ENCODE measurements at places on chromosomes 16 and 17.

DNA sequence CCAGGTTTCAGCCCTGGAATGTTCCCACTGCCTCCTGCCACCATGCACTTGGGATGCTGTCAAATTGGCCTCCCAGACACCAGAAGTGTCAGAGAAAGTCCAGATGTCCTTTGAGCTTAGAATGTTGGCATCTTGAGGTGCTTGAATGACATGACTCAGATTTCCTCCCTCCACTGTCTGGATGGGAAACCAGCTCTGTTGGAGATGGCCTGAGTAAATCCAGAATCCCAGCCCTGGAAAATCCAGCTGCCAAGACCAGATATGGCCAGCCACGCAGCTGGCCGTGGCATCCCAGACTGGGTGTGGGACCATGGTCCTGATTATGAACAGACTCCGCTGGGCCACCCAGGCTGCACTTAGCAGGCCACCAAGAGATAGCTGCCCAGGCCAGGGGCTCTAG lies 57.0 kb upstream of the CLEC3A start:
- DNase-seq: no peak

- no peak for DNase-seq
These were observed 8.9 kb upstream of the ULK2 start for GRCh38 chr17:19876529-19877161.

DNA sequence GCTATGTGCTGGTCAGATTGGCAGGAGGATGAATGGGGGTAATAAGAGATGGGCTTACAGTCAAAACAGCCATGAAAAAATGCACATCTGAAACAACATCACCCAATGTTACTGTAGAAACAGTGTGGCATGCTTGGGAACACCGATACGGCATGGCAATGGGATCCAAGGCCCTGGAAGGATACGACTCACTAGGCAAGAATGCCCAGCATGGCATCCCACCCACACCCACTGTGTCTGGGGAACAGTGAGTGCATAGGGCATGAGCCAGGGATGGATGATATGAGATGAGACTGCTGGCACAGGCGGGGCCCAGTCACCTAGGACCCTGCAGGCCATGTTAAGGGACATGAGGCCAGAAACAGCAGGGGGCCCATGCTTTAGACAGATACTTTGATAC lies 11.5 kb downstream of the TRIM25 start:
- DNase-seq: no peak

GRCh38 chr16:31487720-31488467 lies 5.0 kb downstream of the SLC5A2 start:
- peak; percentile 44 for DNase-seq

DNA sequence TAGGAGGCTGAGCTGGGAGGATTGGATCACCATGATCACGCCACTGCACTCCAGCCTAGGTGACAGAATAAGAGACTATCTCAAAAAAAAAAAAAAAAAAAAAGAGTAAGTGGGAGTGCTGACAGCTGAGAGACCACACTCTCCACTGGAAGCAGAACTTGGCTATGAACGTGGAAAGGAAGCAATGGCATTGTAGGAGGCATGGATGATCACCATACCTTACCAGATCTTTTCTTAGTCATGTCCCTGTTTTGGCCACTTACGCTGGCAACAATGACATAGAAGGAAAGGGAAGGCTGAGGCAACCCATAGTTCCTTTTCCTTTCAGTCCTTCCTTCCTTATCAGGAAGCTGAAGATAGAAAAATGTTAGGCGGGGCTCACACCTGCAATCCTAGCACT lies 3.7 kb upstream of the ATP1B2 start:
- DNase-seq: no peak

DNA sequence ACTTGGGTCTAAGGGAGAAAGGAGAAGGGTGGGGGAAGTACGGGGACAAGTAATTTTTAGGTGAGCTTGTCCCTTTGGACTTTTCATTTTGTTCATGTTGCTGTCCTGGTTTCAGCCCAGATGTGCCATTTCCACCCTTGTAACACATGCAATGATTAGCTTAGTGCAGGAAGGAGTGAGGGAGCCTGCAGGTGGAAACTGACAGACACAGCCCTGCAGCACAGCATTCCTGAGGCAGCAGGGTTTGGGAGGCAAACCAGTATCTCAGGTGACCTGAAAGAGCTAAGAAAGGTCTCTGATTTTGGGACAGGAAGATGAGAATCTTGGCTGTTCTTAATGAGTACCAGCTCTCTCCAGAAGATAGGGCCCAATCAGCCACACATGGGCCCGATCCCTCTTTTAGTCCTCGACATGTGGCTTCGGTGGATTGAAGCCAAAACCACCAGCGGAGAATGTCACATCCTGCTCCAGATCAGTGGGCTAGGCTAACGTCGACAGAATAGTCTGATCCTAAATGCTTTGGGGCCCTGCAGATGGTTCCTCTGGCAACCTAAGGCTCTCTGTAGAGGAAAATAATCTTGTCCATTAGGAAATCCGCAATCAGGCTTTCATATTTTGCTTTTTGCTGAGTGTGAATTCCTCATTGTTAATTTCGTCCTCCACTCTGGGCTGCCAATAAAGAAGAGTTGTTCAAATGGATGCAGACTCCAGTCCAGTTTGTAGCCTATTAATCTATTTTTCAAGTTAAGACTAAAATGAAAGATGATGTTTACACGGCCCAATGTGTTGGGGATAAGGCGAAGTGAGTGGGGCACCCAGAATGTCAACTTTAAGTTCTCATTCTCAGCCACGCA lies 3.8 kb upstream of the RNF157 start:
- no peak for DNase-seq

DNA sequence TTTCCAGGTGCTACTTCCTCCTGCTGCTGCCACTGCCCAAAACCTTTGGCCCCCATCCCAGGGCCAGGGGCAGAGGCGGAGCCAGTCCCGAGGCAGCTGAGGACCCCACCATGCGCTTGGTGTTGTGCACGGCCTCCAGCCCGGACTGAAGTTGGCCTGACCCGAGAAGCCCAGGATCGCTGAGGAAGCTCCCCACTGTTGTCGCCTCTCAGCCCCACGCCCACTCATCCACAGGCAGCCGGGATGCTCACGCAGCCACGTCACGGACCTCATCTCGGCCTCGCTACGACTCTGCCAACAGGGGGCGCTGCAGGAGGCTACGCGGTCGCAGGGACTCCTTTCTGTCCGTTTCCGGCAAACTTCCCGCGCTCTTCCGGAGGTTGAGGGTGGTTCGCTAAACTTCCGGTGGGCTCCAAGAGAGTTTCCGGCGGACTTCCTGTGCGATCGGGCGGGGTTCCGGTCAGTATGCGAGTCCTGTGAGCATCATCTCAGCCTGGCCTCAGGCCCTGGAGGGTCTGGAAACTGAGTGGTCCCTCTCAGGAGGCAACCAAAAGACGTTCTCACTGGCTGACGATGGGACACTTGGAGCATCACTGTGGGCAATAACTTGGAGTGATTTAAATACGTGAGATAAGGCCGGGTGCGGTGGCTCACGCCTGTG lies 12.4 kb downstream of the ZG16B start:
- peak; percentile 32 for DNase-seq

- peak; percentile 81 for DNase-seq
These were observed at the start of gene MLLT6 for GRCh38 chr17:38704606-38705522. MLLT6 (plus strand) TSS chr17:38705273; CDS start chr17:38705633, 360 bp downstream.

DNA sequence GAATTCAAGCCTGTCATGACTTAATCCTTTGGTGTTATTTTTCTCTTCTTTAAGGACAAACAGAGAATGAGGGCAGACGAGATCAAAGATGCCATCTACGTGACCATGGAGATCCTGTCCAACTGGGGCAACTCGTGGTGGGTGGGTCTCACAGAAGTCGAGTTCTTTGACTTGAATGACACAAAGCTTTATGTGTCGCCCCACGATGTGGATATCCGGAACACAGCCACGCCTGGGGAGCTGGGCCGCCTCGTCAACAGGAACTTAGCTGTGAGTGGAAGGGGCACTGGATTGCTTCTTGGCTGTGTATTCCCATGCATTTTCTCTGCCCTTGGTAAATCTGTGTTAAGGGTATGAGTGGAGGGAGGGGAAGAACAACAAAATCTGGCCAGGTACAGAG lies 158.7 kb downstream of the KATNIP start:
- DNase-seq: no peak

DNA sequence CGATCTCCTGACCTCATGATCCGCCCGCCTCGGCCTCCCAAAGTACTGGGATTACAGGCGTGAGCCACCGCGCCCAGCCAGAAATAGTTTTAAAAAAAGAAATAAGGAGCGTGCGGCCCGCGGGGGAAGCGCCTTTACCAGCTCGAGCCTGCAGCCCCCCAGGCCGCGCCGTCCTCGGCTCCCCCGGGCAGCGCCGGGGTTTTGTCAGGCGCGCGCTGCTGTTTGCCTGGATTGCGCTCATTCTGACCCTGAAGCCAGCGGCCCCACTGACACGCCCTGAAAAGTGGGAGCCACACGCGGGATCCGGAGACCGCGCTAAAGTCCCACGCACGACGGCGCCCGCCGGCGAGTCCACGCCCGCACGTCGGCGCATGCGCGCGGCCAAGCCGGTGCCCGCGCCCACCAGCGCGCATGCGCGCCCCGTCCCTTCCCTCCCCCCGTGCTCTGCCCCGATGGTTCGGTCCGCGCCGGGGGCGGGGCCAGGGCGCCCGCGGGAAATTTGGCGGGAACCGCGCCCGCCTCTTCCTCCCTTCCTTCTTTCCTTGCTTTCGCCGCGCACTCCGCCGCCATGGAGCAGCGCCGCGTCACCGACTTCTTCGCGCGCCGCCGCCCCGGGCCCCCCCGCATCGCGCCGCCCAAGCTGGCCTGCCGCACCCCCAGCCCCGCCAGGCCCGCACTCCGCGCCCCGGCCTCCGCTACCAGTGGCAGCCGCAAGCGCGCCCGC lies at the start of gene CDT1:
Gene CDT1 (plus strand): TSS at position 526 of the 724 bp plus-strand sequence. CDS start 43 bp downstream, at position 569.
- DNase-seq: peak; percentile 56

DNA sequence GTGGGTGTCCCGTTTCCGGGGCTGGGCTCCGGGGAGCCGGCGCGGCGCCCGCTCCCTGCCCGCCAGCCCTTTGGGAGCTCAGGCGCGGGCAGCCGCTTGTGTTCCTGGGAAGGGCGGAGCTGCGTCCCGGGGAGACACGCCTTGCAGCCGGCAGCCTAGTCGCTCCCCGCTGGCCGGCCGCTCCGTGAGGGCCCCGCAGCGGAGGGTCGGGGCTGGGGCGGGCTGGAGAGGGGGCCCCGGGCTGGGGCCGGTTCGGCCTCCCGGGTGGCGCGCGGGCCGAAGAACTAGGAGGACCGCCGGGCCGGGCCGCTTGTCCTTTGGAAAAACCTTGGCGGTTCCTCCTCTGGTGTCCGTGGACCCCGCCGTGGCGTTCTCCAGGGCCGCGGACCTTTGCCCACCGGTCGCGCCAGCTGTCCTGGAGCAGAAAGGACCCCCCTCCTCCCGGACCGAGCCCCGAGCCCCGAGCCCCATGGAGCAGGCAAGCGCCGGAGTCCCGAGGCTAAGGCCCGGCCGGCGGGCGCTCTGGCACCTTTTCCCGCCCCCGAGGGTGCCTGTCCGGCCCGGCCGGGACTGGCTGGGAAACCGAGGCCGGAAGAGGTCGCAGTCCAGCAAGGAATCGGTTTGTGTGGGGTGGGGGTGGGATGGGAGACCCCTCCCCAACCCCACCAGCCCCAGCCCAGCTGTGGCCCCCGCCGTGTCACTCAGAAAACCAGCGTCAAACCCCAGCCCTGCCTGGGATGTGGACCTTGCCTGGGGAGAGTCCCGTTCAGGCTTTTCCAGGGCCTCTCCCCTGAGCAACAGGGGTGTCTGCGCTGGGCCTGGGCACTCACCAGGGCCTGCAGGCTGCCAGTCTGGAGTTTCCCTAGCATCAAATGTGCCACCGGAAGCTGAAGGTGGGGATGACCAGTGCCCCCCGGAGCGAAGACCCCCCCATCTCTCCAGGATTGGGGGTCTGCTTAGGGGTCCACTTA lies 6.8 kb upstream of the TBC1D3B start:
- no peak for DNase-seq

- no peak for DNase-seq
These were observed 16.3 kb downstream of the MYL4 start for GRCh38 chr17:47225436-47225858.

GRCh38 chr16:71758293-71758760 lies 33.8 kb upstream of the PHLPP2 start:
- no peak for DNase-seq

- no peak for DNase-seq
These were observed 24.0 kb upstream of the CIBAR2 start for GRCh38 chr16:85136213-85136701.

GRCh38 chr17:80825471-80826345 lies 165.9 kb upstream of the CHMP6 start:
- no peak for DNase-seq

- no peak for DNase-seq
These were observed 170.8 kb upstream of the FAM20A start for GRCh38 chr17:68771867-68772515.

- DNase-seq: no peak
These were observed 101.7 kb downstream of the PLCG2 start for GRCh38 chr16:81880816-81881215.

- no peak for DNase-seq
These were observed 44.8 kb downstream of the CPPED1 start for GRCh38 chr16:12758670-12759558.

DNA sequence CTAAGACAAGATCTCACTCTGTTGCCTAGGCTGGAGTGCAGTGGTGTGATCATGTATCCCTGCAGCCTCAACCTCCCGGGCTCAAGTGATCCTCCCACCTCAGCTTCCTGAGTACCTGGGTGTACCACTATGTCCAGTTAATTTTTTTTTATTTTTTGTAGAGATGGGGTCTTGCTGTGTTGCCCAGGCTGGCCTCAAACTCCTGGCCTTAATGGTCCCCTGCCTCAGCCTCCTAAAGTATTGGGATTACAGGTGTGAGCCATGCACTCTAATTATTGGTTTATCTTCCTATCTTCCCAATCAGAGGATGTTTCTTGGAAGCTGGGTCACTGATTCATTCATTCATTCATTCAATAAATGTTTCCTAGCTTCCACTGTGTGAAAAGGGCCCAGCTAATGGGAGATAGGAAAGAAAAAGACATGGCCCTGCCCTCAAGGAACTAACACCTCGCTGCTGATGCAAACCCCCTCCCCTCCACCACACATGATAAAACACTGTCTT lies 8.5 kb downstream of the ASPHD1 start:
- DNase-seq: no peak

GRCh38 chr16:28279006-28279405 lies 13.3 kb upstream of the SBK1 start:
- no peak for DNase-seq

- DNase-seq: no peak
These were observed 41.1 kb upstream of the KLHDC4 start for GRCh38 chr16:87806641-87807546.

- DNase-seq: no peak
These were observed 63.2 kb upstream of the SLC12A3 start for GRCh38 chr16:56801762-56802161.

DNA sequence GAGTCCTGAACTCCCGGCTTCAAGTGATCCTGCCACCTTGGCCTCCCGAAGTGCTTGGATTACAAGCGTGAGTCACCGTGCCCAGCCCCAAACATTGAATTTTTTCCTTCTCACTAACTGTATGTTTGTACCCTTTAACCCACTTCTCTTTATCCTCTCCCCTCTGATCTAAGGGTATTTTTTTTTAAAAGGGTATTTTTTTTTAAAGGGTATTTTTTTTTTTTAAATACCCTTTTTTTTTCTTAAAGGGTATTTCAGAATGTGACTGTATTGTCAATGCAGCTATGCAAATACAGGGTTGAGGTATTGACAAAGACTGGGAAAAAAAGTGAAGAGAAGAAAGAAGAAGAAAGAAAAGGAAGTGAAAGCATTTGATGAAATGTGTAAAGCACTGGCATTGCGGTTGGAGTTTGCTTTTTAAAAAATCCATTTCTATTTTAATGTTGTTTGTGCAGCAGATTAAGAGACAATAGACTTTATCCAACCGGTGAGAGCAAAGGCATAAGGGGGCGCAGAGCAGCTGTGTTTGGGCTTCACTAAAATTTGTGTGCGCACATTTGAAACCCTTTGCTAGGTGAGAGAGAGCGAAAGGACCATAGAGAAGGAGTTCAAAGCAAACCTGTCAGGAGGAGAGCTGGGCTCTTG lies 42.4 kb downstream of the SYT17 start:
- DNase-seq: no peak

- DNase-seq: no peak
These were observed 1.1 kb upstream of the CYLD start for GRCh38 chr16:50740736-50741135.
